Anterior cingulate cortex (tissue), 58 donors: ENCODE measurements at places on chromosomes 16 and 17.

- no peak for DNase-seq
Observed at GRCh38 chr17:64315032-64315490, 52.0 kb upstream of the TEX2 start.

DNA sequence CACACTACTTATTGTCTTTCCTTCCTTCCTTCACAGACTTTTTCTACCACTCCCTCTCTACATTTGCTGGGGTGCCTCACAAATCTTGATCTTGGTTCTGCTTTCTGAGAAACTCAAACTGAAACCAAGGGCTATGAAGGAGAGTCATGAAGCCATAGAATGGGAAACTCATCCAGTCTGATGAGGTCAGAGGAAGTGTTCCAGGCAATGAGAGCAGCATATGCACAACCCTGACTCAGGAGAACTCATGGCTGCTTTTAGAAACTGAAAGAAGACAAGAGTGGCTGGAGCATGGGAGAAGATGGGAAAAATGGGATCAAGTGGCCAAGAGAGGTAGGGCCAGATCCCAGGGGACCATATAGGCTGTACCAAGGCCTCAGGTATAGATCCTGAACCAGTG, 130.0 kb upstream of the TOX3 start:
- no peak for DNase-seq

GRCh38 chr16:68728523-68728922, 8.6 kb upstream of the CDH1 start:
- no peak for DNase-seq

DNA sequence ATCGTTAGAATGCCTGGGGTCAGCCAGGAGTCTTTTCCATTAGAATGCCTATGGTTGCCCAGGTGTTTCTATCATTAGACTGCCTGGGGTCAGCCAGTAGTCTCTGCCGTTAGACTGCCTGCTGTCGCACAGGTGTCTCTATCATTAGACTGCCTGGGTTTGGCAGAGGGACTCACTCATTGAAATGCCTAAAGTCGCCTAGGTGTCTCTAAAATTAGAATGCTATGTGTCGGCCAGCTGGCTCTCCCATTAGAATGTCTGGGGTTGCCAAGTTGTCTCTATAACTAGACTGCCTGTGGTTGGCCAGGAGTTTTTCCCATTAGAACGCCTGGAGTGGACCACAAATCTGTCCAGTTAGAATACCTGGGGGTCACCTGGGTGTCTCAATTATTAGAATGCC, 2266.5 kb downstream of the TP53TG3F start:
- DNase-seq = no peak

DNA sequence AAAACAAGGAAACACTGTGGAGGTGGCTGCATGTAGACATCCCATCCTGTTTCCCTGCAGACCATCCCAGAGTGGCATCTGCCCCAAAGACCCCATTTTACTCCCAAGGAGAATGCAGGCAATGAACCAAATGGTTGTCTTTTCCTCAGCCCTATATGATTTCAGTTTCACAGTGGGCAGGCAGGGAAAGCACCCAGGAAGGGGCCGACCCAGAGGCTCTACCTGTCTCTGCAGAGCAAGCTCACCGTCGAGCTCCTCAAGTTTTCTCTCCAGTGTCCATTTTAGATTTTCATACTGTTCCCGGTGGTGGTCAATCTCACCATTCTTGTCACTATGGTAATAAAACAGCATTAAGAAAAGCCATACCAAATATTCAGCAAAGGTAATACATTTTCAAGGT, 14.6 kb downstream of the CCDC57 start:
- no peak for DNase-seq

- DNase-seq = no peak
Observed at GRCh38 chr16:20610211-20610891, 34.2 kb upstream of the ACSM2B start.

GRCh38 chr16:10612649-10613179, 32.3 kb upstream of the EMP2 start:
- DNase-seq = no peak

DNA sequence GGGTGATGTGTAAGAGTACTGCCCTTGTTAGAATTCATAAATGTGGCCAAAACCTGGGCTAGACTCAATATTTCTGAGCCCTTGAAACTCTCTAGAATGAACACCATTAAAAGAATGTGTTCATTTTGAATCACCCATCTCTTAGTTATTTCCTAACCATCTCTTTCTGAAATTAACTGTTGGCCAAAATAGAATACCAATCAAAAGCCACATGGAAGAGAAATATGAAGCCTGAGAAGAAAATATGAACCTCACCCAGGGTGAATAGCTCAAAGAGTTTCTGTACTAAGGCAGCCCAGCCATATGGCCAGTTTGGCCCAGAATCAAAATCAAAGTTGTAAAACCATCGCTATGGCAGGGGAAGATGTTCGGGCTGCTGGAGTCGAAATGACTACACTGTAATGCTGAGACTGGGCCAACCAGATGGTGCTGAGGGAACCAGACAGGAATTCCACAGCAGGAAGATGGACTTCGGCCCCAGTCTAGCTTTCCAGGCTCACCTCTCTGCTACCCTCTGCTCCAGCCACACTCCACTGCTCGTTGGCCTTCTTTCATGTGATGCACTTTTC, 154.3 kb upstream of the ZFHX3 start:
- DNase-seq = no peak

DNA sequence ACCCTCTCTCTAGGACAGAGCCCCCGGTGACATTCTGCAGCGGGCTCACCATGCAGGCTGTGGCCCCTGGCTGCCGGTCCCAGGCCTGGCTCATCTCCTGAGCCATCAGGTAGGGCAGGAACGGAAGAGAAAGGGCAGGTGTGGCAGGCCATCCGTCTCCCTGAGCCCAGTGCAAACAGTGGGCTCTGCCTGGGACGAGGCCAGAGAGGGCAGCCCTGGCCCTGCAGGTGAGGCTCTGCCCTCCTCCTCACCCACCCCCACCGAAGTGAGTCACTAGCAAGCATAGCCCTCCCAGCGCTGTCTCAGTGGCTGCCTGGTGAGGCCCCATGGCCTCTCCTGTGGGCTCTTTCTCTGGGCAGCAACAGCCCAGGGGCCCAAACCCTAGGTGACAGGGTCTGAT, 14.5 kb downstream of the OTOP3 start:
- no peak for DNase-seq

DNA sequence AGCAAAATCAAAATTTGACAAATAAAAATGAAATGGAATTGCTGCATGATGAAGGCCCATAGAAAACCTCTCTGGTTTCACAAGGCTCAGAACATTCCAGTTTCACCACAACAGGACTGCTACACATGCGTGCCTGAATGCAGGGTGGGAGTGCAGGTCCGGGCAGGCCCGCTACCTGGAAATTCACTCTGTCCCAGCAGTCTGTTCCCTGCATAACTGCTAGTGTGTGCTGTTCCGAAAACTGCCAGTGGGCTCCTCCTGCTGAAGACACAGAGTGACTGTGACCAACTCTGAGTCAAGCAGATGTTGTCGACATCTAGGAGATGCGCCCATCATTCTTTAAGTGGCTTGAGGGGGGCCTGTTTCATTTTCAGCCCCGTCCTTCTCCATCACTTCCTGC, 284.8 kb upstream of the MAF start:
- DNase-seq = no peak

- no peak for DNase-seq
Observed at GRCh38 chr17:69597898-69598692, 183.6 kb downstream of the MAP2K6 start.

GRCh38 chr16:85950136-85950918, 51.4 kb downstream of the IRF8 start:
- no peak for DNase-seq

GRCh38 chr17:10019941-10020451, 114.9 kb upstream of the RCVRN start:
- no peak for DNase-seq

- DNase-seq = no peak
Observed at GRCh38 chr17:41308918-41309359, at the start of gene KRTAP16-1. Gene KRTAP16-1, minus strand, starts transcription at chr17:41309309. Its CDS starts 56 bp downstream, at chr17:41309253.

GRCh38 chr16:10086620-10087019, 95.6 kb downstream of the GRIN2A start:
- no peak for DNase-seq
